ENCODE measurements at places on chromosomes 16 and 17.

DNA sequence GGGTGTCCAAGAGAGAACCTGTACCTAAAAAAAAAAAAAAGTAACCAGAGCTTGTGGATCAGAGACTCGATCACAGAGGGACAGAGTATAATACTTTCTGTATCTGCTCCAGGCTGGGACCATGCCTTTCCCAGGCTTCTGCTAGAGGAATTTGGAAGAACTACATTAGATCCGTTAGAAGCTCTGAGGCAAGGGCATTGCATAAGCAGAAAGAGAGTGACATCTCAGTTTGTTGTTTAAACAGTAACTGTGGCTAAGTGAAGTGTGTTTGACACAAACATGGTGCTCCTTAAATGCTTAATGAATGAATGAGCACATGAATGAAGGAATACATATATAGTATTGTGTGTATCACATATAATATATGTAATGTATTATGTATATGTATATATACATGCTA, 131.2 kb downstream of the HS3ST3B1 start:
- no peak for DNase-seq

DNA sequence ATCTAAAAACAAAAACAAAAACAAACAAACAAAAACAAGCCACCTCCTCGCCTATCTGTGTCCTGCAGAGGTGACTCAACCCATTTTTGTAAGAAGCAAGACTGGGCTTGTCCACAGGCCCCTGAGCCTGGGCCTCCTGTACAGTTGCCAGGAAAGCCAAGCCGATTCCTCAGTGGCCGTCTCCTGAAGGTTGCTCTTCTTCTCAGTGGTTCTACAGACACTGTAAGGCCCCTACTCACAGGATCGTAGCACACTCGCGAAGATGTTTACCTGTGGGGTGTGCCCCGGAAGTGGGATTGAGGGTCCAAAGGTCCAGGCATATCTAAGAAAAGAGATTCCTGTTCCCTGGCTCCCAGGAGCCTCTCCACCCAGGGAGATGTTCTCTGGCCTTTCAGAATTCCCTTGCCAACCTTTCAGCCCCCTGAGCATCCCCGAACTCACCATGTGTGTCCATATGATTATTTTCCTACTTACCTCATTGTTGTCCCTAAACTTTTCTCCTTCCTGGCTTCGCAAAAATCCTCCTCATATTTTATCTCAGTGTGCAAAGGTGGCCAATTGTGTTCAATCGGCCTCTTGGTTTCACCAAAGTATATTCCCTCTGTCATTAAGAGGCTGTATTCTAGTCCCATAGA, 7.5 kb upstream of the CES3 start:
- no peak for DNase-seq

GRCh38 chr16:12024429-12024828, 47.9 kb downstream of the SNX29 start:
- DNase-seq, result no peak

DNA sequence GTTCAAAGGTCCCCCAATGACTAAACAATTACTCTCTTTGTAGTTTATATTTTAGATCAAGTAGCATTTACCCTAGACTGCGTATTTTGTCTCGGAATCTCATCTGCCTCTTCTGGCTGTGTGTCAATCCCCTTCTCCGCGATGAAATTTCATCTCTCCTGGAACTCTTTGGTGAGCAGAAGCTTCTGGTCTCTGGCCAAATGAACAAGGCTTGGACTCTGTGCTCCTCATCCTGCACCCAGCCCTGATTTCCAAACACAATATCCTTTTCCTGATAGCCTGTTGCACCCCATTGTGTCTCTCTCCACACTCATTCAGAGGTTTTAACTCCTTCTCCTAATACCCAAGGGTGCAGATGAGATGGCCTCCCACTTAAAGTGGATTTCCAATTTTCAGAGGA, 609.4 kb upstream of the CDH5 start:
- no peak for DNase-seq

GRCh38 chr17:5789528-5789927, 205.2 kb upstream of the NLRP1 start:
- no peak for DNase-seq

- no peak for DNase-seq
These were observed 2.0 kb downstream of the DCXR start for GRCh38 chr17:82035488-82035887.

GRCh38 chr17:74213861-74214391, 555 bp downstream of the TTYH2 start:
- DNase-seq, result no peak

DNA sequence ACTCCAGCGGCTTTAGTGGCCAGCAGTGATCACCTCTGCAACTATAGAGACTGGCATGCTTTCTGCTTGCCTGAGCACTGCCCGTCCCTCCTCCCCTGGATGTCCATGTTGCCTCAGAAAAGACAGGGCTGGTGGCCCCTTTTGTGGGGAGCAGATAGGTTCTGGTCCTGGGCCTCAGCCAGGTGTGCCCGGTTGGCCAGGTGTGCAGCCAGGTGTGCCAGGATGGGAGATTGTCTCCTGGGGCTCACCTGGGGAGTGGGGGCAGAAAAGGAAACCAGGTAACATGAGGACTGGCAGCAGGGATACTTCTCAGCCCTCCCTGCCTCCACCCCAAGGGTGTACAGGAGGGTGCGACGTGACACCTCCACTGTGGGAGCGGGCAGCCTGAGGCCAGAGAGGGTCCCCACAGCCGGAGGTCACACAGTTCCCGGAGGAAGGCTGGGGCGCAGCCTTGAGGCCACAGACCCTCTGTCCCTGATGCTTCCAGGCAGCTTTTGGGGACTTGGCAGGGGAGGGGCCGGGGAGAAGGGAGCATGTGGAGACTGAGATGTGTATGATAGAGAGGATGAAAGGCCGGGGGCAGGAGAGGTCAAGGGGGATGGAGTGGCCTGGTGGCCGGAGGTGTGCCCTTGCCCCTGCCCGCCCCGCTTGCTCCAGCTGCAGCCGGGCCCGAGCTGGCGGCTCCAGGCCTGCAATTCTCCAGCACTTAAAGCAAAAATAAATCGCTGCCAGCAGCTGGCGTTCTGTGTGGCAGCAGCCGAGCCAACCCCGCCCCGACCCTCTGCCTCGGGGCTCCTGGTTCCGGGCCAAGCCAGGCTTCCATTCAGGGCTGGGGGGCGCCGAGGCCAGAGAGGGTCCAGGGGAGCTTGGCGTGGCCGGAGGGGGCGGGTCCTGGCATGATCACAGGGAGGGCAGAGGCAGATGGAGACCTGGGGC, 6.7 kb downstream of the KCNJ12 start:
- no peak for DNase-seq

DNA sequence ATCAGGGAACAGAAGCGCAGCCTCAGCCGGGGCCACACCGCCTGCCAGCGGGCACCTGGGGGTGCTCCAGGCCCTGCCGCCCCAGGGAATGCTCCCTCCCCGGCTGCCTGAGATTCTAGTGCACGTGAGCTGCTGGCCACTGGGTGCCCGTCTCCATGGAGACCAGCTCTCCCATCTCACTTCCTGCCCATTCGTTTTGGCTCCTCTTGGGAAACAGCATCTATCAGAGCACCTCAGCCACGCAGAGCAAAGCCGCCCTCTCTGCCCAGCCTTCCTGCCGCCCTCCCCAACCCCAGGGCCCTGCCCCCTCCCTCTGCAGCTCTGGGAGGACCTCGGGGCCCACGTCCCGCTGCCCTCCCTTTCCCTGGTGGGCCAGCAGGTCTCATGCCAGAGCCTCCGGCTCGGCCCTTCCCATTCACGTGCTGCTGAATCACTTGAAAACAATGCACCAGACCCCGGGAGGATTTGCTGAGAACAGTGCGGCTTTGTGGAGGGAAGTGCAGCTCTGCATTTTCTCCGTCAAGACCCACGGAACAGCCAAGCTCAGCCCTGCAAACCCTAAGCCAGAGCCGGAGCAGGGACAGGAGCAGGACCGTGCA, 19.4 kb downstream of the CEP295NL start:
- DNase-seq, result no peak

DNA sequence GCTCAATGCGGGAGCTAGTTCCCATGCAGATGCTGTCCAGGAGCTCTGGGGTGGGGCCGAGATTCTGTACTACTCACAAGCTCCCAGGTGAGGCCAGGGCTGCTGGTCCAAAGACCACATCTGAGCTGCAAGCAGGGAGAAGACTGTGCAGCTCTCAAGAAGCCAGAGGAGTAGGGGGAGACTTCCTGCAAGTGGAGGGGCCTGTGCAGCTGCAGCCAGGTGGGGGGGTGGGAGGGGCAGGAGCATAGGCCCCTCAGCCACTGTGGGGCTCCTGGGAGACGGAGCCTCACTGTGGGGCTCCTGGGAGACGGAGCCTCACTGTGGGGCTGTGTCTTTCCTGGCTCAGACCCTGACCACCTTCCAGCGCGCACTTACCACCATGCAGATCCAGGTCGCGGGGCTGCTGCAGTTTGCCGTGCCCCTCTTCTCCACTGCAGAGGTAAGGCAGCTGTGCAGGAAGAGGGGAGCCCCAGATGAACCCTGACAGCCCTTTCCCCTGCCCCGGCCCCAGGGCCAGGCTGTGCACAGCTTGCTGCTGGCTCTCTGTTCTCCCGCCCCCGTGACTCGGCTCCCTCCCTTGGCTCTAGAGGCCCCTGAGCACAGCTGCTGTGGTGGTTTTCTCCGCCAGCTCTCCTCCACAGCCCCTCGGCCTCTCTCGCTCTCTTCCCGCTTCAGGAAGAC, 24.3 kb upstream of the DNAI2 start:
- no peak for DNase-seq
